ENCODE measurements at places on chromosomes 4 and X.

DNA sequence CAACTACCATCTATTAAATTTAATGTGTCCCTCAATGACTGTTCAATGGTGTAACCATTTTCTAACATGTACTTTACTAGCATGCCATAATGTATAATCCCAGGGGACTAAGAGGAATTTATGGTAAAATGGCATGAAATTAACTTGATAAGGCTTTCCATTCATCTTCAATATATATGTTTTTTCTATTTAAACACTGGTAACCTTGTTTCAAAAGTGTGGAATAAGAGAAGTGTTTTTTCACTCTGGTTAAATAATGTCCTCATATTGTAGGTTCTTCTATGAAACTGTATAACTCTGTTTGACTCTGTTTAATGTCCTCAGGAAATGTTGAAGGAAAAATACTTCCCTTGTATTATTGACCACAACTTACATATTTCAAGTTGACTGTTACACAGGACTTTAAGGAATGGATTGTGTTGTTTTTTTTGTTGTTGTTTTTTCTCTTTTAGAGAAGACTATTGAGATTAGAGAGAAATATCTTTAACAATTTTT, 113.8 kb upstream of the ARSJ start:
- no peak for DNase-seq

DNA sequence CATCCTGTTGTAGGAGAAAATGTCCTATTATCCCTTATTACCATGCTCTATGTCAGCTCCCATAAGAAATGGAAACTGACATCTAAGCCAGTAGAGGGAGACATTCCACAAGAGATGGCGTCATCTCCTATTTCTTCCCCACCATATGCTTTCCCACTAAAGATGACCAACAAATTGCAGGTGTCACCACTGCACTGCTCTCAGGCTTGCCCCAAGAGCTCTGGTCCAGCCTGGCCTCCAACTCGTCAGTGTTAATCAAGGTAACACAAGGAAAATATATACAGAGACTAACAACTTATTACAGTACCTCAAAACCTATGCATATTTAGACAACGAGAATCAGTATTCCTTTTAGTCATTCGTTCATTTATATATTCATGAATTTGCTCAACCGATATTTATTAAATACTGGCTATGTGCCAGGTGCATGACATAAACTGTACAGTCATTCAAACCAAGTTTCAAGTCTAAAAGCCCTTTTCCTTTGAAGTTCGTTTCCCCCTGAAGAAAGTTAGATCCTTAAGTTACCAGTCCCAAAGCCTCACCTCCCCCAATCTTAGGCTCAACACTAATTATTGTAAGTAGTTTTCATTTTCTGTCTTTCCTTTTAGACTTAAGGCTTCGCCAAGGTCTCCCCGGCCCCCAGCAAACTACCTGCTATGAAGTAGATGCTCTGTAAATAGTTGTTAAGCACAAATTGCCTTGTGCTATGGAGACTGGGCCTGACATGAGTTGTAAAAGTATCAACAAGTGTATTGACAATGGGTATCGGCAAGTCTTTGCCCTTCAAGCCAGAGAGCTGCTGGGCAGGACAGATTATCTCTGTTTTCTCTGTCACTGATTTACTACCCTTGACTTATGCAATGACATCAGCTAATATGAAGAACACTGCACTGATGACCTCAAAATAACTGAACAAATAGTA, 3.1 kb upstream of the FGB start:
- peak; percentile 60 for DNase-seq

GRCh38 chr4:53706422-53707032, 115.2 kb upstream of the LNX1 start:
- DNase-seq, result peak; percentile 89

DNA sequence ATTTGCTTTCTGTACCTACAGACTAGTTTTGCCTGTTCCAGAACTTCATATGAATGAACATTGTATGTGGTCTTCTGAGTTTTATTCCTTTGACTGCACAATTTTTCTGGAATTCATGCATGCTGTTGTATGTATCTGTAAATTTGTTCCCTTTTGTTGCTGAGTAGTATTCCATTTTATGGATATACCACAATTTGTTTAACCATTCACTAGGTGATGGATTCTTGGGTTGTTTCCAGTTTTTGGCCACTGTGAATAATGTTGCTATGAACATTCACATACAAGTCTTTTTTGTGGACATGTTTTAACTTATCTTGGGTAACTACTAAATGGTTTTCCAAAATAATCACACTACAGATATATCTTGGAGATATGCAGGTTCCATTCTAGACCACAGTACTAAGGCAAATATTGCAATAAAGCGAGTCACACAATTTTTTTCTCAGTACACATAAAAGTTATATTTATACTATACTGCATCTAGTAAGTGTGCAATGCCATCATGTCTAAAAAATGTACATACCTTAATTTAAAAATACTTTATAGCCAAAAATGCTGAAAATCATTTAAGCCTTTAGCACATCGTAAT, 58.7 kb downstream of the TSPAN5 start:
- DNase-seq, result no peak

DNA sequence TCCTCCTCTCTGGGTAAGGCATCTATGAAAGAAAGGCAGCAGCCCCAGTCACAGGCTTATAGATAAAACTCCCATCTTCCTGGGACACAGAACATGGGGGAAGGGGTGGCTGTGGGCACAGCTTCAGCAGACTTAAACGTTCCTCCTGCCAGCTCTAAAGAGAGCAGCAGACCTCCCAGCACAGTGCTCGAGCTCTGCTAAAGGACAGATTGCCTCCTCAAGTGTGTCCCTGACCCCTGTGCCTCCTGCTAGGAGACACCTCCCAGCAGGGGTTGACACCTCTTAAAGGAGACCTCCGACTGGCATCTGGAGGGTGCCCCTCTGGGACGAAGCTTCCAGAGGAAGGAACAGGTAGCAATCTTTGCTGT, 89.9 kb downstream of the EFHC2 start:
- DNase-seq, result no peak

GRCh38 chr4:81307991-81308390, 93.0 kb upstream of the PRKG2 start:
- DNase-seq, result no peak

DNA sequence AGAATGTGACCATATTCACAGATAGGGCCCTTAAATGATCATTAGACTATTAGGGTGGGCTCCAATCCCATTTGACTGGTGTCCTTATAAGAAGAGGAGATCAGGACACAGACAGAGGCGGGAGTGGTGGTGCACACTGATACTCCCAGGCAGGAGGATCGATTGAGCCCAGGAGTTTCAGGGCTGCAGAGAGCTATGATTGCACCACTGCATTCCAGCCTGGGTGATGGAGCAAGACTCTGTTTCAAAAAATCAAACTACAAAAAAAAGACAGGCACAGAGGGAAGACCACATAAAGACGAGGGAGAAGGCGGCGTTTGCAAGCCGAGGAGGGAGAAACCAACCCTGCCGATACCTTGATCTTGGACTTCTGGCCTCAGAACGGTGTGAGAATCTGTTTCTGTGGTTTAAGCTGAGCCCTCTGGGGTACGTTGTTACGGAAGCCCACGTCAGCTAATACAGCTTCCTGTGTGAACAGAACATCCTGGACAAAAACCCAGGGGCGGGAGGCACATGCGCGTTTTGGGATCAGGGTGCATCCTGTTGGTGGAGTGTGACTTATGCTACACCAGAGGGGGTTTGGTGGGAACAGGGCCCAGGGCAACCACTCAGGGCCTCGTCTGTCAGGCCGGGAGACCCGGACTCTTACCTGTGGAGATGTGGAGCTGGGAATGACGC, 211.8 kb upstream of the PSAPL1 start:
- no peak for DNase-seq

DNA sequence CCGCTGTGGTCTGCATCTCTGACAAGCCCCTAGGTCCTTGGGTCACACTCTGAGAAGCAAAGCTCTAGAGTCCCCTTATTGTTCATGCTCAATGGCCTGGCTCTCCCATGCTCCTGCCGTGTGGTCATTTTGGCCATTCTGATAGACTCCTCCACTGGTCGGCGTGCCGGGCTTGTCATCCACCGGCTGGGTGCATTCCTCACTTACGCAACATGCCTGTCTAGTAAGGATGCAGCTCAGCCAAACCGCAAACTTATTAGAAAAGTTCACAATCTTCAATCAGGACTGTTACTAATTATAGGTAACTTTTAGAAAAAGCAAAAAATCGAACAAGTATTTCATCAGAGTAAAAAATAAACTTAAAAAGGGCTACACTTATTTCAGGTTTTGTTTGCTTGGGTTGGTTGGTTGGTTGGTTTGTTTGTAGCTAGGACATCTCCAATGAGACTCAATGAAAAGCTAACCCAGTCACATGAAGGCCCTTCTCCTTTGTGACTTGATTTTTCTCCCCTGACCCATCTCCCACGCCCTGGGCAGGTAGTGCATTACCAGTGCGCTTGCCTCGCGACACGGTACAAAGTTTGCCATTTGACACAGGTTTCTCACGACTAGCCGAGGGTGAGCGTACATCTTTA, 41.0 kb downstream of the IRF2 start:
- DNase-seq, result no peak

Measured in NAMALWA (cell line).